Hematopoietic multipotent progenitor cell treated with erythropoietin and hydrocortisone succinate and interleukin-3 and kit ligand, for 4 days (in vitro differentiated cells): ENCODE measurements at places on chromosomes 3 and 15.

DNA sequence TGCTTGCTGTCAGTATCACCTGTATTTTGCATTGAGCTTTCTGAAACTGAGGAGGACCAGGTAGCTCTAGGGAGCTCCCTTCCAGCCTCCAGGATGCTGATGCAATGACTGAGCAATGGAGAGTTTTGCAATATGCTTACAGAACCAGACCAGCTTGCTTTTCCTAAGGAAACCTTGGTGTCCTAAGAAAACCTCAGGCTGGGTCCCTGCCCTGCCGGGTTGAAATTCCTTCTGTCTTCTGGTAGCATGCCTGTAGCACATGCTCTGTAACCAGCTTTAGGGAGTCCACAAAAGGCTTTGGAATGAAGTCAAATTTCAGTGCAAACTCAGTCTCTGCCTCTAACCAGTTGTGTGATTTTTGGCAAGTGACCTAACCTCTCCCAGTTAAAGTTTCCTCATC, 65.8 kb upstream of the GSK3B start:
- no peak for DNase-seq

DNA sequence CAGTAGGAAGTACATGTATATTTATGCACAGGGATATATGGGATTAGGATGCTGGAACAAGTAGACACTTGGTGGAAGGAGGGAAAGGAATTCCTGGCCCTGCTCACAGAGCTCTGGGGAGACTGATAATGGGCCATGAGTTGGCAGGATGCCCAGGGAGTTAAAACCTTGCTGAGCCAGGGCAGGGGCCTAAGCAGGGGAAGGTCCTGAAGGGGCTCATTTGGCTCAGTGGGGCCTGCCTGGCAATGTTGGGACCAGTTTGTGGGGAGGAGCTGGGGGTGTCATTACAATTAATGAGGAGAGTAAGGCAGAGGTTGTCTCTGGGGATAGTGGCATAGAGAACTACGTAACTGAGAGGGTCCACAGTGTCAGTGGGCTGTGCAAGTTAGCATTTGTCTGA, 124.2 kb upstream of the ADPGK start:
- DNase-seq, result no peak

DNA sequence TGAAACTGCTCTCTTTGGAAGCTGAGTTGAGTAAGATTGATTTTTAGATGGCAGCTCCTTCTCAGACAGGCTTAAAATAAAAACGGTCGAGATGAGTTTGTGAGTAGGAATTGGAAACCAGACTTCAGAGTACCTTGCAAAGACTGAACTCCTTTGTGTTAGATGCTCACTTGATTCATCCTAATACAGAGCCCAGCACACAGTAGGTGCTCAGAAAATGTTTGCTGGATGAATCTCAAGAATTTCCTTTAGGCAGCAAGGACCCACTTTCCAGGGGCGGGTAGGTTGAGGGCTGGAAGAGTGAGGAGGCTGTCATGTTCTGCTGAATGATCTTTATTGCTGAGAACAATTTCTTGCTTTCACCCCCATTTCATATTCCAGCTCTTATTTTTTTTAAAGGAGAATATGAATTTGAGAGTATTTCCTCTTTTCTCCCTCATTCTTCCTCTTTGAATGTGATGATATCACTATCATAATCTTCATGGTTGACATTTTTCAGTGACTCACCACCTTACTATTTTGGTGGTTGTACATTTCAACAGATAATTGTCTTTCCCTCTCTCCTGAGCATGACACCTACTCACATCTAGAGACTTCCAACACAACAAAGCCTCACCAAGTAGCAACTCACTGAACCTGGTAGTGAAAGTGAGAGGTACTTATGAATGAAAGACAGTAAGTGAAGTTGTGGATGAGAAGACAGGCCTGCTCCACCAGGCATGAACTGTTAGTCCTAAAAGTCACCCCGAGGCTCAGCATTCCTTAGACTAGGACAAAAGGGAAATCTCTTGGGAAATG, 113.3 kb downstream of the PDCD6IP start:
- DNase-seq, result peak; percentile 55

DNA sequence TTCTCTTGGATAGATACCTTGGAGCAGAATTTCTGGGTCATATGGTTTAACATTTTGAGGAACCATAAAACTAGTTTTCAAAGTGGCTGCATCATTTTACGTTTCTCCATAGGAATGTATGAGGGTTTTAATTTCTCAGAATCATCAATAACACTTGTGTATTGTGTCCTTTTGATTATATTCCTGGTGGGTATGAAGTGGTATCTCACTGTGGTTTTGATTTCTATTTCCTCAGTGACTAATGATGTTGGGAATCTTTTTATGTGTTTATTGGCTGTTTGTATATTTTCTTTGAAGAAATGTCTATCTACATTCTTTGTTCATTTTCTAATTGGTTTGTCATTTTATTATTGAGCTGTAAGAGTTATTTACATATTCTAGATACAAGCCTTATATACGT, 28.8 kb downstream of the CDIN1 start:
- no peak for DNase-seq

DNA sequence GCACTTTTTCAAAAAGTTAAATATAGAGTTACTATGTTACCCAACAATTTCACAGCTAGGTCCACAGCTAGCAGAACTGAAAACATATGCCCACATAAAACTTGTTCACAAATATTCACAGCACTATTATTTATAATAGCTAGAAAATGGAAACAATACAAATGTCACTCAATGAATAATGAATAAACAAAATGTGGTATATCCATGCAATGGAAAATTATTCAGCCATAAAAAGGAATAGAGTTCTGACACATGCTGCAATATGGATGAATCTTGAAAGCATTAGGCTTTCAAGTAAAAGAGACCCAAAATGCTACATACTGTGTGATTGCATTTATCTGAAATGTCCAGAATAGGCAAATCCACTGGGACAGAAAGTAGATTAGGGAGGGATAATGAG, 111.9 kb downstream of the MECOM start:
- DNase-seq, result no peak

DNA sequence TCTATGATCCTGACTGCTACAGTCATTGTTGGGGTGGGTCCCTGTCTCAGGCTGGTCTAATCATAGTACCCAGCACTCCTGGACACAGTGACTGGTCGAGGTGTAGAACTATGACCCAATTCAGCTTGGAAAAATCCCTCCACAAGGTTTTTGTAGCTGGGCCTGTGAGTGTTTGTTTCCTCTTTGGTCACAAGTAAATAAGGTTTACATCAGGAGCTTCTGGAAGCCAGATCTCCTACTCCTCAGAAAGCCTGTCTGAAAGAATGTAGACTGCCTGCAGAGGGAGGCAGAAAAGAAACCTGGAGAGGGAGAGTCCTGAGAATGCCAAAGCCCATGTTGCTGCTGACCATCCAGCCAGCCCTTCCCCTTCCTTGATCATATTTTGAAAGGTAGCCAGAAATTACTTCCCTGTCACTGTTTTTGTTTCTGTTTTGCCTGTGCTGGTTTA, 123.2 kb downstream of the RAP2B start:
- DNase-seq, result no peak

- DNase-seq, result no peak
Observed at GRCh38 chr3:16496408-16497222, 16.9 kb downstream of the RFTN1 start.

- peak; percentile 91 for DNase-seq
Observed at GRCh38 chr15:75067123-75067830, 43.9 kb downstream of the PPCDC start.

DNA sequence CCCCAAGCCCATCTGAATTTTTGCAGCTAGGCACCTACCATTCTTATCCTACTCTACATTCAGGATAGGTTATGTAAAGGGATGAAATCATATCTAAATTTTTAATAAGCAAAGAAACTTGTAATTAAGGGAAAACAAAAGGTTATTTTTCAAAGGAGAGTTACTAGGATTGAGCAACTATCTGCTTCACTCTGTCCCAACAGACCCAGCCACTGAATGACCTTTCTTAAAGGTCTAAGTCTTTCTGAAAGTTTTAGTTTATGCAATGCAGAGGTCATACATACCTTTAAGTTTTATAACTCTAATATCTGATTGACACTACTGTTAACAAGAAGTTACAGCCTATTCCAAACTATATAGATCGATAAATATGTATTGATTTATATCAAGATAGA, 209.2 kb upstream of the CTNNB1 start:
- no peak for DNase-seq

DNA sequence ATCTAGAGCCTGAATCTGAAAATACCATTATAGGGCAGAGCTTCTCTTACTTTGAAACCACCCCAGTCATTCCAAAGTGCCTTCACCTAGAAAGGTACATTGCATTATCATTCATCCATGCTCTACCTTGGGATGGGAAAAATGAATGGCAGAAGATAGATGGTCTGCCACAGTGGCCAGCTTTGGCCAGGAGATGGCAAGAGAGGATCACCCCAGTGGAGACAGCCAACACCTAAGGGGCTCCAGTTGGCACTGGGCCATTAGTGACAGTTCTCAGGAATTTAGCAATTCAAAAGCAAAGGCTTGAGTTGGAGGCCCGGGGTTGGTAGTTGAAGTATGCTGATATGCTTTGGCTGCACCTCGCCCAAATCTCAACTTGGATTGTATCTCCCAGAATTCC, 253.6 kb upstream of the MRPL3 start:
- no peak for DNase-seq

GRCh38 chr15:74950078-74950908, 6.3 kb downstream of the RPP25 start:
- DNase-seq, result peak; percentile 89

- no peak for DNase-seq
Observed at GRCh38 chr3:186444974-186445373, 82.9 kb upstream of the DGKG start.

- peak; percentile 45 for DNase-seq
Observed at GRCh38 chr15:34753236-34753894, 1.4 kb downstream of the GJD2 start.

DNA sequence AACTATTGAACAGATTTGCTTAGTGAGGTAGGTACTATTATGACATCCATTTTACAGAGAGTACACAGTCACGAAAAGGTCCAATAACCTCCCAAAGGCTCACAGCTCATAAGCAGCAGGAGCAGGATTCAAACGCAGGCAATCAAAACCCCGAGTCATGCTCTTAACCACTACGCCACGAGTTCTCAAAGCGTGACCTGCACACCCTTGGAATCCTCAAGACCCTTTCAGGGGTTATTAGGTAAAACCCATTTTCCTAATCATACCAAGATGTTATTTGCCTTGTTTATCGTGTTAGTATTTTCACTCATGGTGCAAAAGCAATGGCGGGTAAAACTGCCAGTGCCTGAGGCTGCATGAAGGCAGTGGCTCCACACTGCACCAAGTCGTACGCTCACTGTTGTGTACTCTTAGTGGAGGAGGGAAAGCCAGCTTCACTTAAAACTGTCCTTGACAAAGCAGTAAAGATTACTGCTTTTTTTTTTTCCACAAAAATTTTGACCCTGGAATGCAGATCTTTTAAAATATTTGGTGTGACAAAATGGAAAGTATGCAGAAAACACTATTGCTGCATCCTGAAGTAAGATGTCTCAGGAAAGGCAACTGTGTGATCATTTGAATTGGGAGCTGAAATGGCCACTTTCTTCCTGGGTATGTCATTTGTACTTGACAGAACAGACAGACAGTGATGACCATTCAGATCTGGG, 96.1 kb downstream of the IGF2BP2 start:
- DNase-seq, result no peak

- DNase-seq, result no peak
Observed at GRCh38 chr3:132435224-132435910, 18.1 kb downstream of the DNAJC13 start.

DNA sequence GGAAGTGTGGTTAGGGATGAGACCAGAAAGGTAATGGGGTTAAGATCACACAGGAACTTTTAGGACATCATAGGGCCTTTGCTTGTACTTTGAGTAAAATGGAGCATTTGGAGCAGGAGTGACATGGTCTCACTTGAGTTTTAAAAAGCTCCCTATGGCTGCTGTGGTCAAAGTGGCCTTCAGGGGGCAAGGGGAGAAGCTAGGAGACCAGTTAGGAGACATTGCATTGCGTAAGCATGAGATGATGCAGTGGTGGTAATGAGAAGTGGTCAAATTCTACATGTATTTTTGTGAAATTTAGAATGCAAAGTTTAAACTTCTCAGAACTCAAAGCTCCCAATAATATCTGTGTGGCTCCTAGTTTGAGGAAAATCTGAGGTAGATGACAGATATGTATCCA, 27.9 kb downstream of the MED12L start:
- DNase-seq, result peak; percentile 73

DNA sequence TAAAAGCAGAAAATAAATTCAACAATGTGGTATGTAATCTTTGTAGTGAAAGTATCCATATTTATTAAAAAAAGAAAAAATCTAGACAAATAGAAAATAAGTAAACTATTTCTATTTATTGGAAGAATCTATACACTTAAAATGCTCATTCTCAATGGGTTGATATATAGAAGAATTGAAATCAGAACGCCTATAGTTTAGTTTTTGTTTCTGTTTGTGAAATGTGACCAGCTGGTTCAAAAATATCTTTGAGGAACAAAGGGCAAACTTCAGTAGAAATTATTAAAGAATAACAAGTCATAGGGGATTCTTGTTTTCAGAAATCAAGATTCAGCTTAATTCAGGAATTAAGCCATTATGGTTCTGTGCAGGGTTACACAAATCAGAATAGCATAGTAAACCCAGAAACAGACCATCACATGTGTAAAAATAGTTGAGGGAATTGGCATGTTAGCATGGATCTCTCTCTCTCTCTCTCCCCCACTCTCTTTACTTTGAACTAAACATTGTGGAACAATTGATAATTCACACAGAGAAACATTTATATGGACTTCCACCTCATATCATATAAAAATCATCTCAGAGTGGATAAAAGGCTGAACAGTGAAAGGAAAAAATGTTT, 134.0 kb downstream of the CHL1 start:
- DNase-seq, result no peak

DNA sequence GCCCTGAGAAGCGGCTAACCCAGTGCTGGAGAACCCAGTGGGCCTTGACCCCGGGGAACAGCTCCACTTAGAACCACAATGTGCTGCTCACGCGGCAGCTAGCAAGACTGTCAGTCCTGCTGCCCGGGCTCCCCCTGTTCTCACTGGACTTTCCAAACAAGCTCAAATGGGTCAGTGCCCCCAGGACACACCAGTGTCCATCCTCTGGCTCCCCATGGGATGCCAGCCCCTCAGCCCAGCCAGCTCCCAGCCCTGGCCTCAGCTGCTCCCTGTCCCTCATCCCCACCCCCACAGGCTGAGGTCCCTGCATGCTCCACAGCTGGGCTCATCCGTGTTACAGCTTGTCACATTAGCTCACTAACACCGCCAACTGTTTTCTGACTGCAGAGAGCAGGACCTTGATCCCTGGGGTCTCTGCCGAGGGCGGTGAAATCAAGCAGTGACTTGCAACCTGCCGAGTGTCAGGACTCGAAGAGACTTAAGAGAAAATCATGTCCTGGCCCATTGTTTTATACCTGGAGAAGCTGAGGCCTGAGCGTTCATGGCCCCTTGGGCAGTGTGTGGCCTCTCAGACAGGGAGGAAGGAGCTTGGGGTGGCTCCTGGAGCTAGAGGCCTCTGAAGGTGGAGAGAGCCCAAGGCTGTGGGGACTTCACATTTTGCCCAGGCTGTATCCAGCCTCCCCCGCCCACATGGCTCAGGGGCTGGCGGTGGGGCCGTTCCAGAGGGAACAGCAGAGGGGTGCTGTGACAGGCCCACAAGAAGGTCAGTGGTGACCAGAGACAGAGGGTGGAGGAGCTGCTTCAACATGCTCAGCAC, 157.5 kb downstream of the MEGF11 start:
- DNase-seq, result no peak
